AG04449 (cell line): ENCODE measurements at places on chromosomes 3 and 15.

GRCh38 chr3:186220911-186221645 is 112.2 kb upstream of the ETV5 start:
- DNase-seq: no peak

DNA sequence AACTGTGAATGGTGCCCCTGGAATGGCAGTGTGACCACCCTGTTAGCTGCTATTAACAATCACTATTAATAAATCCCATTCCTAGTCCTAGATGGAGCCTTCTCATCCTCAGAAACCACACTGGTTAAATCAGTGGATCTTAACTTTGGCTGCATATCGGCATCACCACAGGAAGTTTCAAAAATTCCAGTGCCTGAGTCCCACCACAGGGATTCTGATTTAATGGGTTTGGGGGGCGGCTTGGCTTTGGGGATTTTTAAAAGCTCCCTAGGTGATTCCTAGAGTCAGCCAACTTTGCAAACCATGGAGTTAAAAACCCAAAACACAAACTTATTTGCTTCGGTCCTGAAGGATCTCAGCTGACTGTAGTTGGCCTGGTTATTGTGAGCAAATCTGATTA is 3.1 kb downstream of the FAM107A start:
- no peak for DNase-seq

- no peak for DNase-seq
Observed at GRCh38 chr3:174125267-174125824, 727.8 kb downstream of the NLGN1 start.

GRCh38 chr3:46435081-46435726 is 28.1 kb downstream of the CCRL2 start:
- DNase-seq: no peak

GRCh38 chr3:134357914-134358811 is 16.1 kb downstream of the AMOTL2 start:
- peak; percentile 88 for DNase-seq

DNA sequence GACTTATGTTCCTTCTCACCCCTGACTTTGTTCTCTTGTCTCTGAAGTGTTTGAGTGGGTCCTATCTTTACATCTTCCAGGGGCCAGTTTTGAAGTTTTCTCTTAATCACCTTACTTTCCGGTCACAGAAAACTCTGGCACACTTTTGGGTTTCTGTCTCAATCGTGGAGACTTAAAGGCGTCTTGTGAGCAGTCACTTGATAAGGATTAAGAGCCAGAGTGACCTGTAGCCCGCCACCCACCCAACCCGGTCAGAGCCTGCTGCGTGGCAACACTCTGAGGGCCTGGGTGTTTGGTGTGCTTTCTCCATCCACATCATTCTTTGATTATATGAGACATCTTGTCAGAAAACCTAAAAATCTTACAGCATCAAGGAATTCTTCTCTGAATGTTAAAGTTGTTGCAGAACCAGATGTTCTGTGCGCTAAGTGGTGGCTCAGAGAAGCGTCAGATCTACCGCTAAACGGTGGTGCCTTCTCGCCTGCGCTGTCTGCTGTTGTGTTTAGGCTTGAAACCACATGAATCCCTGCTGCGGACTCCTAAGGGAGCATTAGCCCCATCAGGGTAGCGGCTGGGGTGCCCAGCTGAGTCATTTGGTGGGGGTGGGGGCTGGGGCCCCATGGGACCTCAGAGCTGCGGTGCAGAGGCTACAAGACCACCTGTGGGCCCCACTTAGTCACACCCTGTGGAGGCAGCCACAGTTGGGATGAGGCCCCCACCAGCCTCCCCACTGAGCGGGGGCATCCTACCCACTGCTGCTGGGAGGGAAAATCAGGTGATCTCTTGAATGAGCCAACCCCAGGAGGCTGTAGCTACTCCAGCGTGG is 158.7 kb upstream of the BHLHE40 start:
- DNase-seq: no peak

DNA sequence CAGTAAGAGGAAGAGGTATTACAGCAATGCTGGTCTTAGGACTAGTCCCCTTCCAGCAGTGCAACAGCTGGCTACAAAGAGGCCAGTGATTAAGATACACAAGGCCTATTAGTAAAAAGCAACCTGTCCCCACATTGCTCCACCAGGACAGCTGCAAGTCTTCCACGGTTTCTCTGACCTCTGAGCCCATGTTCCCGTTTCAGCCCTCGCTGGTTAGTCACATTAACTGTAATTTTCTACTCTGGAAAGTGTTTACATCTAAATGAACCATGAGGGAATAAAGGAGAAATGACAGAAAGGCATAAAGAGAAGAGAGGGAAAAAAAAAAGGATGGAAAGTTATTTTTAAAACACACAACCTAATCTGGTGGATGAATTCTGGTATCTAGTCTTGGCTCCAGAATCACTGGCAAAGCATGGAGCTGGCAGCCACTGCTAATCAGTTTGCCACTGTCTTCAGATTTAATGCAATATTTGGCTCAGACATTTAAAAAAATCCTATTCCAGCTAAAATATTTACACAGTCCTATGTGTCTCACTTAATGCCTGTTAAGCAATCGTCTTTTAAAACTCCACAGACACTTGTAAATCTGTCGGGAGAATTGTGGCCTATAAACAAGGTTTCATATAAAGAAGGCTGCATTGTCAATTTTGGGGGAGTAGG is 154.9 kb downstream of the GREM1 start:
- DNase-seq: no peak

- no peak for DNase-seq
Observed at GRCh38 chr3:188303286-188303799, 149.4 kb downstream of the LPP start.

DNA sequence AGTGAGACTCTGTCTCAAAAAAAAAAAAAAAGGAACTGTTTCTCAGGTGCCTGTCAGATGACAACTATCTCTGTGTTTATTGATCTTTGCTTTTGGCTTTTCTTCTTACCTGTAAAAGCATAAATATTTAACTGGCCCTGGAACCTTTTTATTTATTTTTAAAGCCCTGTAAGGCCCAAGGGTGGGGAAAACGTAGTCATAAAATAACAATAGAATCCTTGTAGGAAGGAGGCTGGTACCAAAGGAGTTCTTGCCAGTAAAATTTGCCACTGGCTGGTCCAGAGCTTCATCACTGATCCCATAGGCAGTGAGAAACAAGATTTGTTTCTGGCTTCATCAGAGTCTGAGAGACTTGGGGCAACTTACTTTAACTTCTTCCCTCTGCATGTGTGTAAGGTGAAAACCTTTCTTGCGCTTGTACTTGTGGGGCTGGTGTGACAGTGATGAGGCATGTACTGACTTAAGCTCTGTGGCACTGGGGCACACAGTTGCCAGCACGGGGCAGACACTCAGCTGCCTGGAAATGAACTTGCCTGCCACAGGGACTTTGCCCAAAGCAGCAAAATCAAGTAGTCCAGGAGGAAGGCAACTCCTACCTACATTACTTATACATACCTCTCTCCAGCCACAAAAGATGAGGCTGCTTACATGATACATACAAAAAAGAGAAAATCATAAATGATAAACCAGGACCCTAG is 19.6 kb downstream of the B4GALT4 start:
- no peak for DNase-seq

GRCh38 chr3:47117807-47118364 is 46.0 kb downstream of the SETD2 start:
- no peak for DNase-seq

DNA sequence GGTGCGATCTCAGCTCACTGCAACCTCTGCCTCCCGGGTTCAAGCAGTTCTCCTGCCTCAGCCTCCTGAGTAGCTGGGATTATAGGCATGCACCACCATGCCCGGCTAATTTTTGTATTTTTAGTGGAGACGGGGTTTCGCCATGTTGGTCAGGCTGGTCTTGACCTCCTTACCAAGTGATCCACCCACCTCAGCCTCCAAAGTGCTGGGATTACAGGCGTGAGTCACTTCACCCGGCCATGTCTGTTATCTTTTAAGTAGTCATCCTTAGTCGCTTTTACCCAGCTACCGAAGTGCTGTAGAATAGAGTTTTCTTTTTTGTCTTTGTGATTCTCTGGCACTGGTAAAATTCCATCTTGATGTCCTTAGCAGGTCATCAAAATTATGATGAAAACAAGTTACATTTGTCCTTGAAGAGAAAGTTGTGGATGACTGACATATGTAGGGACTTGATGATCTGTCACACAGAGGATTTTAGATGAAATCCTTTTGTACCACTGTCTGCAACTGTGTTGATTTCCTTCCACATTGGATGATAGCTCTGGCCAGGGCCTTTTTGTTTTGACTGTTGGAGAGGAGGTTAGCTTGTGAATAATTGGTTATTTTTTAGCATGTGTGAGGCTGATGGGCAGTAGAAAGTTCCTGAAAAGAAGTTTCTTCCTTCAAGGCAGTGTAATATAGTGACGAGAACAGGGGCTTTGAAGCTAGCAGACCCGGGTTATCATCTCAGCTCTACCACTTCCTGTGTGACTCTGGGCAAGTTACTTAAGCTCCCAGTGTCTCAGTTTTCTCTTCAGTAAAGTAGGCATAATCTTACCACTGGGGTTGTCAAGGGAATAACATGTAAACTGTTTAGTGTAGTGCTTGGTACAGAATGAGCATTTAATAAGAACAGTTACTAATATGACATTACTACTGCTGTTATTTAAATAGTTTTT is 18.8 kb downstream of the ATG7 start:
- no peak for DNase-seq

GRCh38 chr3:10468613-10469354 is 36.6 kb downstream of the ATP2B2 start:
- DNase-seq: no peak

DNA sequence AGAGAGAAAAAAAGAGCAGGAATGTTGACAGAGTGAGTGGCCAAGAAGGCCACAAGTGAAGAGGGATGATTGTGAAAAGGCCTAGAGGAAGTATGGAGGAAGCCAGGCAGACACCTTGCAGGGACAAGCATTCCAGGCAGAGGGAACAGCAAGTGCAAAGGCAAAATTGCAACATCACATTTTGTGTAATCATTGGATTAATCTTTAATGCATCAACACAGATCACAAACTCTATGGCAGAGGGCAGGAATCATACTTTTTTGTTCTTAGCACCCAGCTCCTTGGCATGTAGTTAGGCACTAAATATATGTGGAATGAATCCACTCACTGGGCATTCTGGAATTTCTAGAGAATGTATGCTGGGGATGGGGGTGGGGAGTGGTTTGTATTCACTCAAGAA is 312.1 kb upstream of the PROK2 start:
- no peak for DNase-seq

DNA sequence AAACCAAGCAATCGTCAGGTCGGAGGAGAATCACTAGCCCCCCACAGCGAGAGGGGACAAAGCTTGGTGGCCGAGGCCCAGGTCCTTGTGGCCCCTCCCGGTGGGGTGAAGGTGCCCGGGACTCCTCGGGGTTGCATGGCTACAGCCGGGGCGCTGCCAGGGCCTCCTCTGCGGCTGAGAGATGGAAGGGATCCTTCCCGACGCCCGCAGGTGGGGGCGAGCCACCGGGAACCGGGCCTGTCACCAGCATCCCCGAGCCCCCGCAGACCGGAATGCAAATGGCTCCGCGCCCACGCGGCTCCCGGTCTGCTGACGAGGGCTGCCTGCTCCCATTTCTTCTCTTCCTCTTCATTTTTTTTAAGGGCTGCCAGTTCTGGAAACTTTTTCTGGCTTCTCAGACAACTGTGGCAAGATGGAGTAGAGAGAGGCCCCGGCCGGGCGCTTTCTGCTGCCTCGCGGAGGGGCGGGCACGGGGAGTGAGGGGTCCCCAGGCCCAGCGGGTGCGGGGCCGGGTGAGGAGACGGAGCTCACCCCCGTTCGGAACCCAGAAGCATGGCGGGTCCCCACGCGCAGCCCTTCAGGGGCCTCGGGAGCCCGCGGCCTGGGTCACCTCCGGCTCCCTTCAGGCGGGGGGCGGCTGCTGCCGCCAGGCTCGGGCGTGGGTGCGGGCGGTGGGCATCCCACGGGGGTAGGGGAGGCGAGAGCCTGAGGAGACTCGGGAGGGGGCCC is 27.5 kb downstream of the MELTF start:
- DNase-seq: no peak

GRCh38 chr3:71461749-71462483 is 121.6 kb downstream of the FOXP1 start:
- DNase-seq: no peak

DNA sequence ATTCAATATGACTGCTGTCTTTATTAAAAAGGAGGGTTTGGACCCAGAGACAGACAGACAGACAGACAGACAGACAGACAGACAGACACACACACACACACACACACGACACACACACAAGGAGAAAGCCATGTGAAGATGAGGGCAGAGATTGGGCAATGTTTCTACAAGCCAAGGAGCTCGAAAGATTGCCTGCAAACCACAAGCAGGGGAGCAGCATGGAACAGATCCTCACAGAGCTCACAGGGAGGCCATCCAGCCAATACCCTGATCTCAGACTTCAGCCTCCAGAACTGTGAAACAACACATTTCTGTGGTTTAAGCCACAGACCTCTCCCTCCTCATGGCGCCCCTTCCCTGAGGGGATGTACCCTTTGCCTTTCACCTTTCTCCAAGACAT is 35.8 kb upstream of the ABHD2 start:
- peak; percentile 99 for DNase-seq

DNA sequence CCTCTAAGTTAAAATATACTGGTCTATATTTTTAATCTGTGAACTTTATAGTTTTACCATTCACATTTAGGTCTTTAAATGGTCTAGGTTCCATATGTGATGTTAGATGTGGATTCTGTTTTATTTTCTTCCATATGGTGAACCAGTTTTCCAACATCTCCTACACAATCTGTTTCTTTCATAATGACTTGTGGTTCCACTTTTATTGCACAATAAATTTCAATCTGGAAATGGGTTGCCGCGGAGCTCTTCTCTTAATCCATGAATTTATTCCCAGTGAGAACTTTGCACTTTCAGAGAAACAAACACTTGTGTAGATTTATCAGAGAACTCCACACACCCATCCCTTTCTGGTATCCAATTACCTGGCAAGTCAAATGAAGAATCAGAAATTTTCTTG is 20.9 kb upstream of the SPPL2A start:
- no peak for DNase-seq

GRCh38 chr3:26291840-26292239 is 330.7 kb upstream of the LRRC3B start:
- no peak for DNase-seq

- no peak for DNase-seq
Observed at GRCh38 chr3:9229325-9229724, 20.1 kb downstream of the SRGAP3 start.

DNA sequence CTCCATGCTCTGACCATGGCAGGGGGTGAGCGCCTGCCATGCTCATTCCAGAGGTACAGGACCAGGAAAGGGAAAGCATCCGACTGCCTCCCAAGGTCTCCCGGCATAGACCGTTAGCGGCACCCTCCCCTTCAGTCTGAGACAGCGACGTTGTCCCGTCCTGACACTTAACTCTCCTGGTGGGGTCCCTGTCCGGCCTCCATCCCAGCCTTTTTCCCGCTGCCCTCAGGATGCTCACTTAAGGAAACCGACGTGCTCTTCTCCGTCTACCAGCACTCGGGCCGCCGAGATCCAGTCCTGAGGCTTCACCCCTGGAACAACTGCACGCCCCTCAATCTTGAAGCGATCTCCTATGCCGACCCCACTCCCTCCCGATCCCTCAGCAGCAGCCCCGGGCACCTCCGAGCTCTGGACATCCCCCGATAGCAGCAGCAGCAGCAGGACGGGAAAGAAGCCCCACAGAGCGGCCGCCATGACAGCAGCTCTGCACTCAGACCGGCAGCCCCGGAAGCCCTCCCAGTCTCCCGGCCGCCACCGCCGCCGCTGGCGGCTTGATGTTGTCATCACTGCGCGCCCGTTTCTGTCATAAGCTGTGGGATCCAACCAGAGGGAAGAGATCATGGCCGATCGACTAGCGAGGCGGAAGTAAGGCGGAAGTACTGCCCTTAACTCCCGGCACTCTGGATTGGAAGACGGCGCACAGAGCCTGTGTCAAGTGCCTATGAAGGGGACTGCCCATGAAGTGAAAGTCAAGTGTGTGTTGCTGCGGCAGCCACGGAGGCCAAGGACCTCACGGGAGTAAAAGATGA is at the start of the genes EMC7 and PGBD4:
EMC7 (minus strand) TSS at position 497 of the 809 bp plus-strand sequence; CDS start at position 474, 23 bp downstream.
PGBD4 (plus strand) TSS at position 718 of the 809 bp plus-strand sequence. CDS start 449 bp downstream, outside the sequence.
- peak; percentile 98 for DNase-seq
